NB4 (cell line): ENCODE measurements at places on chromosomes 4 and X.

DNA sequence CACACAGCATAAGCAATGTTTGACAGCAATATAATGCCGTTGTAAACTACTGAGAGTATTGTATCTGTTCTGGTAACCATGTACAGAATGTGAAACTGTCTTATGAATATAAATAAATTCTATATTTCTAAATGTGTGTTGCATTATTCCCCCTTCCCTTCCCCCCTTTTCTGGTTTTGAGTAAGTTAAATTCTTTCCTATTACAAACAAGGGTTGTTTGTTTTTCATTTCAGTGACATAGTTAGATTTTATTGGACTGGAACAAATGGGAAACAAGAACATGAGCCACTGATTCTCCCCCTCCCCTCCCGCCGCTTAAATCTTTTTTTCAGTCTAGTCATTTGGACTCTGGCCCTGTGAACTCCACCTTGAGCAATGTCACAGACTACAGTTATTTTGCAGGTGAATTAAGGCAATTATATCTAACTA, 69.8 kb downstream of the GPAT3 start:
- DNase-seq = no peak

GRCh38 chr4:153207027-153207426, 2.8 kb downstream of the TRIM2 start:
- DNase-seq = no peak

- DNase-seq = no peak
These were observed 135.8 kb upstream of the IL1RAPL2 start for GRCh38 chrX:104430072-104430741.

DNA sequence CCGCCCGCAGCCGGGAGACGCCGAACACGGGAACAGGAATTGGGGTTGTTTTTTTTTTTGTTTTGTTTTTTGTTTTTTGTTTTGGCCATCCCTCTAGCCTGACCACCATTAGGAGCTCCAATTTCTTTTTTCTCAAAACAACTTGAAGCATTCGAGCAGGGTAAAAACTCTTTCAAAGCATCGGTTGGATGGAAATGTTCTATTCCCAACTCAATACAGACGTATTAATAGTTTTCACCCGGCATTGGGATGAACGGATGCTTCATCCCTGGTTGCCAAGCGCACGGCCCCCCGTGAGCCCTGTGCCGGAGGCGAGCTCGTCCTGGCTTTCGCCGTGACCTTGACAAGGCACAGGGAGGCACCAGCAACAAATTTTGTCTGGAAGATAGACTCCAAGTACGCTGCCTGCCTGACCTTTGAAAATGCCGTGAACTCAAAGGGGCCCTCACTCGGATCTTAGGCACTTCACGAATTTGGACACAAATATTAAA, 352 bp upstream of the MAP3K15 start:
- DNase-seq = peak; percentile 8

GRCh38 chrX:139559383-139560042, 29.0 kb downstream of the F9 start:
- DNase-seq = peak; percentile 62

GRCh38 chrX:13283950-13284546, 35.8 kb downstream of the ATXN3L start:
- no peak for DNase-seq

DNA sequence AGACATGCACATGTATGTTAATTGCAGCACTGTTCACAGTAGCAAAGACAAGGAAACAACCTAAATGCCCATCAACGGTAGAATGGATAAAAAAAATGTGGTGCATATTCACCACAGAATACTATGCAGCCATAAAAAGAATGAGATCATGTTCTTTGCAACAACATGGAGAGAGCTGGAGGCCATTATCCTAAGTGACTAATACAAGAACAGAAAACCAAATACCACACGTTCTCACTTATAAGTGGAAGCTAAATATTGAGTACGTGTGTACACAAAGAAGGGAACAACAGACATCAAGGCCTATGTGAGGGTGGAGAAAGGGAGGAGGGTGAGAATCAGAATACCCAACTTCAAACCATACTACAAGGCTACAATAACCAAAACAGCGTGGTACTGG, 17.4 kb upstream of the LNX1 start:
- no peak for DNase-seq

DNA sequence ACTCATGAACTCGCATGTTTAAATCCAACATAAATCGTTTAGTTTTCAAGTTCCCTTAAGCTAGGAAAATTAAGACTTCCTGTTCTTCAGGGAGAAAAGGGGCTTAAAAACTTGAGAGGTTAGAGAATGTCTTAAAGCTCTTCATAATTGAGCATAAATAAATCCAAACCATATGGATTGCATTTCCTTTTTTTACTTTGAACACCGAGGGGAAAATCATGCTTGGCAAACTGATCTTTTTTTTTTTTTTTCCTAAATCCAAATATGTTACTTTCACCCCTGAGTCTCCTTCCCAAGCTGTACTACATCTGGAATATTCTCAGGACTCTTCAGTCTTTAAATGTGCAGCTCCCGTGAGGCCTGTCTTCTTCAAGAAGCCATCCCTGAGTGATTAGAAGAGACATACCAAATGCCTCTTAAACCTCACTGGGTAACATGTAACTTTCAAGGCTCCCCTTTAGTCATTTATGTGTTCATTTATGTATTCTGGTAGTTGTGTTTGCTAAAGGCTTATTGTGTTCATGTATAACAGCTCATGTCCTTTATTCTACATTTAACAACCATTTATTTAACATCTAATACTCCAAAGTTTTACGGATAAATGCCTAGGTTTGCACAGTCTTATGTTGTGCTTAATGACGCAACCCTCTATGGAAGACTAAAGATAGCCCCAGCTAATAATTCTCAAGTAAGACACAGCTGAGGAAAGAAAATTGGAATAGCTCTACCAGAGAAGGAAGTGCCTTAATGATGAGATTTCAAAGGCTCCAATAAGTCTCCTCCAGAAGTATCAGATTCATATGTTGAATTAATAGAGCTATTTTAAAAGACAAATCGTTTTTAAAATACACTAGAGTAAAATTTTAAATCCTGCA, 107.0 kb downstream of the AGTR2 start:
- DNase-seq = no peak

GRCh38 chr4:127261476-127261875, 371.3 kb upstream of the INTU start:
- DNase-seq = no peak

- DNase-seq = no peak
These were observed 188.8 kb downstream of the RCHY1 start for GRCh38 chr4:75325318-75325979.

GRCh38 chrX:72079607-72080006, 52.1 kb downstream of the RTL5 start:
- DNase-seq = peak; percentile 84

- DNase-seq = no peak
These were observed 695 bp downstream of the SHROOM3 start for GRCh38 chr4:76435528-76436319.

DNA sequence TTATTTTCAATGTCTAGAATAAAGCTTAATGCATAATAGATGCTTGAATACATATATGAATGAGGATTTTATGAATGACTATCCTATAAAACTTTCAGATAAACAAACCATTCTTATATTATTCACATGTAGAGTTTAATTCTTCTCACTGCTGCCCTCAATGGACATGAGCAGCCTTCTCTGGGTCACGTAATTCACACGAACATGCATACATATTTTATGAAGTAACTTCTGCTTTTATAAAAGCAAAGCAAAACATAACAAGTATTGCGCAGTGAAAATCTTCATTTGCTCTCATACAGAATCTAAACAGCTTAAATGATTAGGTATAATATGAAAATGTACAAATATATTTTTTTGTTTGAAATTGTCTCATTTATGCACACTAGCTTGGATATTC, 116.7 kb downstream of the TMA16 start:
- peak; percentile 8 for DNase-seq

GRCh38 chrX:129655547-129656249, 942 bp upstream of the APLN start:
- DNase-seq = peak; percentile 31

DNA sequence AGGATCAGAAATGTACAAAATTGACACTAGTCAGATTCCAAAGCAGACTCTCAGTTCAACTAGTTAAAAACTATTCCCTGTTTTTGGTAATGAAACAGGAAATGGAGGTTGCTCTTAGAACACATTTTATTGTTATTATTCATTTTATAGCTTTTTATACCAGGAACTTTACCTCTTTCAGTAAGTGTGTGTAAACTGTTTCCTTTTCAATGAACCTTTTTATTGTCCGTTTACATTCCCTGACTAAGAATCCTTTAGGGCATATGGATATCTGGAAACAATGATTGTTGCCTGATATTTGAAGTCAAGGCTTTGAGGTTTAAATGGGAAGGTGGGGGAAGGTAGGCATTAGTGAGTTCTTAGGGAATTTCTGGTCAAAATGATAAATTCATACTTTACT, 1511.4 kb downstream of the ADGRL3 start:
- DNase-seq = no peak

GRCh38 chrX:28638775-28639174, 51.5 kb downstream of the IL1RAPL1 start:
- DNase-seq = no peak

DNA sequence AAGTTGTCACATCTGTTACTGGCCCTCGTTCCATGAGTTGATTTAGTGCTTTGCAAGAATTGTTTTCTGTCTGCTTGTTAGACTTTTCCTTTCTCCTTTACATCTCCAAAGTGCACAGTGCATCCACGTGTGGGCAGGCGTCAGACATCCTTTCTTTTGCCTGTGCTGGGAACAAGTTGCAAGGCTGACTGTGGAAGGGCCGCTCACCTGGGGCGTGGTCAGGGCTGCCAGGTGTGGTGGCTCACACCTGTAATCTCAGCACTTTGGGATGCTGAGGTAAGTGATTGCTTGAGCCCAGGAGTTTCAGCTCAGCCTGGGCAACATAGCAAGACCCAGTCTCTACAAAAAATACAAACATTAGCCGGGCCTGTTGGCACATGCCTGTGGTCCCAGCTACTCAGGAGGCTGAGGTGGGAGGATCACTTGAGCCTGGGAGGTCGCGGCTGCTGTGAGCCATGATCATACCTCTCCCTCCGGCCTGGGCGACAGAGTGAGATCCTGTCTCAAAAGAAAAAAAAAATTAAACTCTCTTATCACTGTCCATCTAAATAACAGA, 46.2 kb downstream of the RGS12 start:
- DNase-seq = no peak

DNA sequence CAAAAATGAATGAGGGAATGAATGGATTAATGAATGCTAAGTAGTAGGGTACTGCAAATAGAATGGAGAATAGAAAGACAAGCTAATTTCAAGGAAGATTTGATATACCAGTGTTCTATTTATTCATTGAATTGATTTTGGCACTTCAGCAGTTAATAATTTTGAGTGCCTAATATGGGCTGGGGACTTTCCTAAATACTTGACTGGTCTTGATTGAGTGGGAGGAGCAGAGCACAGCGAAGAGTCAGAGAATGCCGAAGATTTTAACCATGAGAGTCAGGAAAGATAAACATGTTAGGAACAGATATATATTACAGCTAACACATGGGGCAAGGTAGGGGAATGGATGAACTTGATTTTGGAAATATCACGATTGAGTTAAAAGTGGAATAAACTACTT, 10.6 kb downstream of the IL15 start:
- no peak for DNase-seq

GRCh38 chr4:83486457-83487129, 1.7 kb upstream of the ABRAXAS1 start:
- DNase-seq = no peak

DNA sequence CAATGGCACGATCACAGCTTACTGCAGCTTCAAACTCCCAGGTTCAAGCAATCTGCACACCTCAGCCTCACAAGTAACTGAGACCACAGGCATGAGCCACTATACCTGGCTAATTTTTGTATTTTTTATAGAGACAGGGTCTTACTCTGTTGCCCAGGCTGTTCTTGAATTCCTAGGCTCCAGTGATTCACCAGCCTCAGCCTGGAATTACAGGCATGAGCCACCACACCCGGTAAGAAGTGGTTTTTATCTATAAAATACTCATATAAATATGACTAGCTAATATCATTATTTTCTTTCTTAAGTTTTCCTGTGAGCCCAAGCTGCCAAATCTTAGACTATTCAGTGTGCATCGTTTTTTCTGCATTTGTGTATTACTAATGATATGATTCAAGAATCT, 4.4 kb downstream of the SCFD2 start:
- no peak for DNase-seq

DNA sequence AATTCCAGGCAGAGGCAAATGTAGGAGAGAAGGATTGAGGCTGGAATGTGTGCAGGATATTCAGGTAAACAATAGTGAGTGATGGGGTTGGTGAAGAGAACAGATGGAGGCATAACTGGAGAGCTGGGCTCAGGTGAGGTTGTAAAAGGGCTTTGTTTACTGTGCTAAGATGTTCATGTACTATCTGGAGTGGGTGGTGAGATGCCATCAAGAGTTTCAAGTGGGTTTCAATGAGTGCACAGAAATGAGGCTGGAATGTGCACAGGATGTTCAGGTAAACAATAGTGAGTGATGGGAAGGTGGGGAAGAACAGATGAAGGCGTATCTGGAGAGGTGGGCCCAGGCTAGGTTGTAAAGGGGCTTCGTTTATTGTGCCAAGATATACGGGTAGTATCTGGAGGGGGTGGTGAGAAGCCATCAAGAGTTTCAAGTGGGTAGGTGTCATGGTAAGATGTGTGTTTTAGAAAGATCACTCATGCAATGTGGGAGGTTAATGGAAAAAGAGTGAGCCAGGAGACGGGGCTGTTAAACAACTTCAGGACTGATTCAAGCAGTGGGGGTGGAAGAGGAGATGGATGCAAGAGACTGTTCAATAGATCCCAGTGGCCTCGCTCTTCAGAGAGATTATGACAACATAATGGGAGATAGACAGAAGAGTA, 25.4 kb upstream of the NMU start:
- DNase-seq = no peak

DNA sequence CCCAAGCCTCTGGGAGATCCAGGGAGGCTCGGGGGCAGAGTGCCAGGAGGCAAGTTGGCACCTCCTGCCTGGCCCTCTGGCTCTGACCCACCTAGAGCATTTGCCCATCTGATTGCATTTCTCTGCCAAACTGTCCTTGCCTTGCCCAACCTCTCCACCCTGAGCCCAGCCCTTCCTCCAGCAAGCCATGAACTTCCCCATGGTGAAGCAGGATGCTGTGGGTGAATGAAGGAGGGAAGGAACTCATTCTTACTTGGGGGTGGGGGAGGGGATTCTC, 9.3 kb upstream of the CNGA2 start:
- peak; percentile 45 for DNase-seq

DNA sequence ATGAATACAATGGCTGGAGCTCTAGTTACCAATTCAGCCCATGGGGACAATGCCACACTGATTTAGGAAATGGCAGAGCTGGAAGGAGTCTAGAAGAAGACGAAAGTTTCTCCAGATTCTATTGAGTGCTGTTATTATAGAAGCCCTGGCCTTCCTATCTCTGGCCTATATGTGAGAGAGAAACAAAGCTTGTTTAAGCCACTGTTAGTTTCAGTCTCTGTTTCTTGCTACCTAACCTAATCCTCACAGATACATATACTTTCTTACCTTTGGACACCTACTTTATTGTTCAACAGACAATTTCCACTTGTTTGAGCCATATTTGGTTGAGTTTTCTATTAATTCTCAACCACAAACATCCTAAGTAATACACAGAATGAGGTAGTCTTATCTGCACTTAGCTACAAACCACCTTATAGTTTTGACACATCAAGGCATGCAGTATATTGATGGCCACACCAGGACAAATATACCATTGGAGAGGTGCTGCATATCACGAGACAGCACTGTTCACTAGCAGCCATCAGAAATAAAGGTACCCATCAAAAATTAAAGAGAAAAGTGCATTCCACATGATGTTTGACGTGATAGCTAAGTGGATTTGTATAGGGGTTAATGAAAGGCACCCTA, 190.2 kb downstream of the SMIM20 start:
- no peak for DNase-seq

GRCh38 chrX:37997096-37997495, 9.3 kb upstream of the SYTL5 start:
- peak; percentile 2 for DNase-seq
